ENCODE measurements at places on chromosomes 12 and 14.

DNA sequence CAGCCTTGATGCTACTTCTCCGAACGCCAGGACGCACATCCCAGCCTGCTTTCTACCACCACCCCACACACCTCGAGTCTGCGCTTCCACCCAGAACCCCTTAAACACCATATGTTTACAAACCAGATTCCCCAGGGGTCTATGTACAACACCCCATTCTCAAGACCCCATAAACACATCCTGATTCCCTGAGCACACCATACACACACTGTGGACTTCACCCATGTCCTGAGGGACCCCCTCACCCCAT lies 733 bp downstream of the TTC7B start:
- DNase-seq, result no peak

- peak; percentile 37 for DNase-seq
These were observed 1.0 kb downstream of the DGKA start for GRCh38 chr12:55931780-55932550.

DNA sequence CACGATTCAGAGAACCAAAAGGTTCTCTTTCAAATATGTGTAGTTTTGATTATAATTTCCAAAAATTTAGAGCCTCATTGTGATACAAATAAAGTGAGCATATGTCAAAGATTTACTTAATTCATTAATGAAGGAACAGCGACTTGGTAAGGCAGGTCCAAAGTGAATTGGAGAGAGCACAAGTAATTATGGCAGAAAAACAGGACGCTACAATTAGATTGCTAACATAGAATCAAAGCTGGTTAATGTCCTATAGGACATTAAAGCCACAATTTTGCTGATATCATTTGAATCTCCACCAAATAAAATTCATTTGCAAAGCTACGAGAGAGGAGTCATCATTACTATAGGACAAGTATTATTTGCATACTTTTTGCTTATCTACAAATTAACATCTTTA lies 164.2 kb downstream of the CCER1 start:
- DNase-seq, result no peak

- DNase-seq, result no peak
These were observed 154.4 kb downstream of the RPAP3 start for GRCh38 chr12:47551426-47551851.

DNA sequence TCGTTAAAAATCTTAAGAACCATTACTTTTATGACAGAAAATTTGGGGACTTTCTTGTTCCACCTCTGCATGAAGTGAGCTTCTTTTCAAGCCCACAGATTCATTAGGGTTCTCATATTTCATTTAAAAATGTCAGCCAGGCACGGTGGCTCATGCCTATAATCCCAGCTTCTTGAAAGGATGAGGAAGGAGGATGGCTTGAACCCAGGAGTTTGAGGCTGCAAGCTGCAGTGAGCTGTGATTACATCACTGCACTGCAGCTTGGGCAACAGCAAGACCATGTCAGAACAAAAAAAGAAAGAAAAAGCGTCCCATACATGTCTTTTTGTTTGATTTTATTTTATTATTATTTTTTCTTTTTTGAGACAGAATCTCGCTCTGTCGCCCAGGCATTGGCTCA lies 43.4 kb upstream of the ATF1 start:
- DNase-seq, result no peak

DNA sequence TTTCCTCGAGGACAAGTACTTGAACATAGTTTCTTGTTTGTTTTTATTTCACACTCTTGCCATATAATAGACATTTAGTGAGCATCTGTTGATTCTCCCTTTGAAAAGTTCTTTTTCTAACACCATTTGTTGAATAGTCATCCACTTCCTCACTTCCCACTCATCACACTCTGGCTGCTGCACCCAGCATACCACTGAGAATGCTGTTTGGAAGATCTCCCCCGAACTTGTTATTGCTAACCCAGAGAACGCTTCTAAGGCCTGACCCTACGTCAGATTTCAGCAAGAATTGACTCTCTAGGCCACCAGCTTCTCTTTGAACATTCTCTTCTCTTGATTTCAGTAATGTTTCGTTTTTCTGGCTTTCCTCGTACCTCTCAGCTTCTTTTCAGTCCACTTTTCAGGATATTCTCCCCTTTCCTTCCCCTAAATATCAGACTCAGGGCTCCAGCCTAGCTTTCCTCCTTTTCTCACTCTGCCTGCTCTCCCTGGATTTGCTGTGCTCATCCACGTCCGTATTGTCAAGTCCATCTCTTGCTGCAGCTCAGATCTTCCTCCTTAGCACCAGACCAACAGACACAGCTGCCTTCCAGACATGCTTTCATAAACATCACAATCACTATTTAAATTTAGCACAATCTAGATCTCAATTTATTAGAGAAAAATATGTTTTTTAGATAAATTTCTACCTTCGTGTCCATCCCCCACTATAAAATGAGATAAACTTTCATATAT lies 94.0 kb upstream of the SLC38A4 start:
- no peak for DNase-seq

DNA sequence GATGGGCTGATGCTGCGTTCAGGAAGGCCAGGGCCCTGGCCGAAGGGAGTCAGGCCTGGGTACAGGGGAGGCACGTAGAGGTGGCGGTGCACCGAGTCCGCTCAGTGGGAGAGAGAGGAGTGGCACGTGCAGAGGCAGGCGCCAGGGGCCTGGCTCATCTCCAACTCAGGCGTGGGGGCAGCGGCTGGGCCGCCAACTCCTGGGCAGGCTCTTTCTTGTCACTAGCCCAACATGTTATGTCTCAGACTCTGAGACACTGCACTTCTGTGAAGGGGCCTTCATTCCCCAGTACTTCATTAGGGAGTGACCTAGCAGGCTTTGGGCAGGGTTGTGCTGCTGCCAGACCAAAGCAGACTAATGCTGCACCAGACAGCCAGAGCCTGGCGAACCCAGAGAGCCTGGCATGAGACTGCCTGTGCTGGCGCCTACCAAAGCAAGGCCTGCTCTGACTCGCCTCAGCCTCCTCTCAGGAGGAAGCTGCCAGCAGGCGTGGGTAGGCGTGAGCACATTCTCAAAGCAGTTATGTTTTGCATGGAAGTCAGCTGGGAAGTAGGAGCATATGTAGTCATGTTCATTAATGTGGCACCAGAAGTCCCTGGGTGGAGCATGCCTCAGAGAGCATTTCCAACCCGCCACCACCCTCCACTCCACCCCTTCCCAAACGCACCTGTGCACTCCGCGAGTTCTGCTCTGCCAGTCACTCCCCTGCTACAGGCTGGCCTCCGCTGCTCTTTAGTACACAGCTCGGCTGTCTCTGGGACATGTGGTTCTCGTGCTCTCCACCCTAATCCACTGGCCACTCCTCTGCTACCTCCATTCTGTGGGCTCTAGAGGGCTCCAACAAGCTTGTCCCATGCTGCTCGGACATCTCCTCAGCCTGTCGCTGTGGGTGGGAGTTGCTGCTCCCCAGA lies 9.7 kb downstream of the CKB start:
- DNase-seq, result peak; percentile 53

GRCh38 chr14:48261436-48261835 lies 586.0 kb upstream of the MDGA2 start:
- DNase-seq, result no peak

DNA sequence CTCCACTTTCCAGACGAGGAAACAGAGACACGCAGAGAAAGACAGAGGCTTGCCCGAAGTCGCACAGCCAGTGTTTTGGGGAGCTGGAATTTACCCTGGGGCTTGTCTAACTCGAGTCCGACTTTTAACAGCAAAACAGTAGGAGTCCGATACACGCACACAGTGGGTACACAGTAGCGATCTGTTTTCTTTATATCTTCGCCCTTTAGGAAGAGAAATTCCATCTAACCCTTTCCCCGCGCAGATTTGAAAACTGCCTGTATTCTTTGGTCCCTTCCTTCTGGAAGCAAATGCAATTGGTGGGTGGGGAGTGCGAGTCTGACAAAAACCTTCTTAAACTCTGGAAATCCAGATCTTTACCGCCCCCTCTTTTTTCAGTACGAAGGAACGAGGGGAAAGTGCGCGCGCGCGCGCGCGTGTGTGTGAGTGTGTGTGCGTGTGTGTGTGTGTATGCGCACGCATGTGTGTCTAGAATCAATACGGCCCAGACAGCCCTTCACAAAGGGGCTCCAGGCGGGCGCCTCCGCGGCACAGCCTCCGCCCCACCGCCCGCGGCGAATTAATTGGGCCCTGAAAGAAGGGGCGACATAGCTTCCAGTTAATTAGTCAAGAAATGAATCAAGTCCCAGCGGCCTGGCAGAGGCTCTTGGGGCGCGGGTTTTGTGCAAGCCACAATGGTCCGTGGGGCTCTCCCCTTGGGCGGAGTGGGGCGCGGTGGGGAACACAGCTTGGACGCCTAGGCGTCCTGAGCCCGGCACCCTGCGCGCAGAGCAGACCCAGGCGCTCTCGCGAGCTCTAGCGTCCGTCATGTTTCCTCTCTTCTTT lies 14.0 kb upstream of the TBX3 start:
- no peak for DNase-seq

GRCh38 chr12:22100958-22101748 lies 55.1 kb downstream of the CMAS start:
- peak; percentile 82 for DNase-seq

DNA sequence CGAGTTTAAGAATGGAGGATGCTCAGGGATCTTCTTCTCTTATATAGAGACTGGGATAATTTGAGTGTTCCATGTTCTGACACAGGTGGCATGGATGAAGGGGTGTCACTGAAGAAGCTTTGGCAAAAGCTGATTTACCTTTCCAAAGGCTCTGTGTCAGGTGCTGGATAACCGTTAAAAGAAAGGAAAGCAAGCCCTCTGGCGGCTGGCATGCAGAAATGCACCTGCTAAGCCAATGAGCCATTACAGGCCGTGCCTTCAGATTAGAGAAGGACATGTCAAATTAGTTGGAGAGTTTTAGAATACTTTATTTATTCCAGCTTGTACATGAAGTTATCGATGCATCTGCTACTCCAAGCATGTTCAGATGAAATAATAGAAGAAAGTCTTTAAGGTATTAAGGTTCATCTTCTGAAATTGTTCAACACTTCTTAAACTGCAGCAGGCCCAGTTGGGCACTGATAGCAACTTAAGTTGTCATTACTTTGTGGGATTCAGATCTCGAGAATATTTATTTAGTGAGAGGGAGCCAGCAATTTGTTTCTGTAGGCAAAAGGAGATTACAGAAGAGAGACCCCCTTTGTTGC lies 678.2 kb downstream of the NRXN3 start:
- peak; percentile 28 for DNase-seq

- no peak for DNase-seq
These were observed 172.1 kb downstream of the ACSS3 start for GRCh38 chr12:81249976-81250375.

GRCh38 chr12:47964106-47964728 lies 821 bp downstream of the TMEM106C start:
- DNase-seq, result peak; percentile 39

Data from common myeloid progenitor, CD34-positive (primary cell).